IPS-NIHi11 (cell line): ENCODE measurements at places on chromosomes 6 and 20.

GRCh38 chr6:45880159-45880558 is 135.5 kb downstream of the CLIC5 start:
- no peak for DNase-seq

DNA sequence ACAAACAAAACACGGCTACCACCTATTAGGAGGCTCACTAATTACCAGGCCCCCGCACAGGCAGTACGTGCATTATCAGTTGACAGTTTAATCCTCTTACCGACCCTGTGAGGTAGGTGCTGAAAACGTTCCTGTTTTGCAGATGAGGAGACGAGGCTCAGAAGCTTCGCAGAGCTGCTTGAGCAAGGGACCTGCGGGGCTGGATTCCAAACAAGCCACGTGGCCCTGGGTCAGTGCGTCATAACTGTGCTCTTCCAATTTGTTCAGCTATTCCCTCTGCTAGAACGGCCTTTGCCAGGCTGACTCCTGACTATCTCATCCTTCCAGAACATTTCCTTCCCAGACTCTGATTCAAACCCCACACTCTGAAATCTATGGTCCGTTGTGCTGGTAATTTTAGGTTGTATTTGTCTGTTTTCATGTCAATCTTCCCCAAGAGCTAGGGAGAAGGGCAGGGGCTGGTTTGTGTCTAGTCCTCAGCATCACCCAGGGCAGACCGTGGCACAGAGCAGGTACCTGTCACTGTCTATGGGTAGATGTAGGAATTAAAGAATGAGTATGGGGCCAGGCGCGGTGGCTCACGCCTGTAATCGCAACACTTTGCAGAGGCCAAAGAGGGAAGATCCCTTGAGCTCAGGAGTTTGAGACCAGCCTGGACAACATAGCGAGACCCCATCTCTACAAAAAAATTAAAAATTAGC is 28.8 kb upstream of the TLDC2 start:
- no peak for DNase-seq

DNA sequence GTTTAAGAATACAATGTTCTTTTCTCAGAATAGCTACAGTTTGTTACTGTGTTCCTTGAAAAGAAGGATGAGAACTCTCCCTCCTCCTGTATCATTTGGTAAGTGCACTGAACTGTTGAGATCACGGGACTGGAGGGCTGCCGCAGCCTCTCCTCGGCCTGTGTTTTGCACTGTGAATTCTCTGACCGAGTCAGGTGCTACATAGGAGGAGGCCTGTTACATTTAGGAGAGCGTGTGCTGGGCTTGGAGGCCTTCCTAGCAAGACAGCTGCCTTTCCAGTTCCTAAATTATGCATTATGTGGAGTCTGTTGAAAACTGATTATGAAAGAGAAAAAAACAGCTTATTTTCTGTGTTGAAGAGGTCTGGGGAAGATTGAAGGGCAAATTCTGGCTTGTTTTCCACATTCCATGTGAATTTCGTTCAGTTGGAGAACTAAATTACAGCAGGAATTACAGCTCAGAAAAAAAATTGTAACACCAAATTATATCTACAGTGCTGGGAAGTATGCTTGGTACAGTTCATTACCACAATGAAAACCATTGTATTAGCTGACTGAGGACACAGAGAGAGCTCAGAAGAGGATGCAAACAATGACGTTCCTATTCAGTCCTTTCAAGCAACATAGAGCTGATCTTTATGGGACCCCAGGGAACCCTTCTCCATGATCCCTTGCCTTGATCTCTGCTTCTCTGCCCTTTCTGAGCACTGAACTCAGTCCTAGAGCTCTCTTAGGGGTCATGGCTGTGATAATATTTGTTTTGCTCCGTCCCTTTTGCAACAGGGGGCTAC is 2.8 kb downstream of the TMC2 start:
- no peak for DNase-seq

- no peak for DNase-seq
Observed at GRCh38 chr6:136510299-136510698, 39.9 kb downstream of the MAP7 start.

DNA sequence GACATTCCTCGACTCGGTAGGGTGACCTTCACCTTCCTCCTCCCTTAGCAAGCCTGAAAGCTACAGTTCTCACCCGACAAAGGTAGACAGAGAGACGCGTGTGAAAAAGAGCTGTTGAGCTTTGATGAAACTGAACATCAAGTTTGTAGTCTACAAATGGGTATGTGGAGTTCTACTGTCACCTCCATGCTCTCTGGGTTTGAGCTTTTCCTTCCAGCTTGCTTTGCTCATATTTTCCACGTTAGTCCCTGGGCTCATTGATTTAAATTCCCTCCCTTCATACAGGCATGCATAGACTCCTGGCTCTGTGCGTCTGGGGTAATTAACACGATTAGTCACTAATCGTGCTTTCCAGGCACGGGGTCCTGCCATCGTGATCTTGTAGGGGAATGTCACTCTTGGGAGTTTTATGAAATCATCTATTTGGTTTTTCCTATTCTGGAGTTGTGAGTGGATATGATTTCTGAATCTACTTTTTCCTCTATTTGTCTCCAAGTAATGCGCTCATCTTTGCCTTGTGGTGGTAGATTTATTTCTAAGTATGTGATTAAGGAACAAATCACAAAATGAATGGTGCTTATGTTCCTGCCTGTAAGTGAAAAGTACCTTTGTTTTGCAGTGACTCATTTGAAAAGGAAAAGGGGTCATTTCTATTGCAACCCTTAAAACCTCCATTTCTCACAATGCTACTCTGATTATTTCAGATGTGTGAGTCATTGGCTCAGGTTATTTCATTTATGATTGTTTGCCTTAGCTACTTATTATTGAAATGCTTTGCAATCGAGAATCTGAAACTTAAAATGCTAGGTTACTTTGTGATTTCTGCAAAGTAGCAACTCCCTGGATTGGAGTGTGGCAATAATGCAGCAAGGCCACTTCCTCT is 154.6 kb downstream of the ZDHHC14 start:
- DNase-seq: no peak

- DNase-seq: peak; percentile 10
Observed at GRCh38 chr6:122755901-122756300, 23.6 kb upstream of the FABP7 start.

DNA sequence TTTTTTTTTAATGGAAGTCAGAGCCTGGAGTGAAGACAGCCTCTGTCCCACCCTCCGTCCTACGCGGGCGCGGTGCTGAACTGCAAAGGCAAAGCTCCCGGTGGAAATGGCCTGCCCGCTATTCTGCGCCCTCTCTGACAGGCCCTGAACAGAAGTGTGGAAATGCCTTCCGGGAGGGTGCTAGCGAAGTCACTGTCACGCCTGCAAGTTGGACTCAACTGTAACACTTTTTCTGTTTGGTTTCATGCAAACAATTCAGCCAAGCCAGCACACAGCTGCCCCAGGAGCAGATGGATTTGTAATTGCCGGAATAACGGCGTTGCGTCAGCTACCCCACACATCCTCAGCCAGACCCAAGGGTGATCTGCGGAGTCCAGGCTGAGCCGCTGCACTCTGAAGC is 107.6 kb downstream of the PSMB1 start:
- DNase-seq: no peak

- no peak for DNase-seq
Observed at GRCh38 chr20:51127713-51128112, 104.8 kb upstream of the KCNG1 start.

DNA sequence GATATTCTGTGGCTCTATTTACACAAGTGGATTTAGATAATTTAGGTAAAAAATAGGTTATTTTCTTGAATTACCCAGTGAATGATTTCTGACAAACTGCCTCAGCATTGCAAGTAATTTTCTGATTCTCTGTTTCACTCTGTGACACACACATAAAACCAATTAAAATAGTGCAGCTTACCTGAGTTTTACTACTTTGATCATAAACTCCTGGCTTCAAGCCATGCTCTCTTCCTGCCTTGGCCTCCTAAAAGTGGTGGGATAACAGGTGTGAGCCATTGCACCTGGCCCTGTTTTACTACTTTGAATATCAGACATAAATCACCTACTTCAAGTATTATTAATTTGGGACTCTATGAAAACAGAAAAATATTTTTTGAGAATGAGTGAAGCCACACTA is 462.9 kb downstream of the ADGRB3 start:
- no peak for DNase-seq

DNA sequence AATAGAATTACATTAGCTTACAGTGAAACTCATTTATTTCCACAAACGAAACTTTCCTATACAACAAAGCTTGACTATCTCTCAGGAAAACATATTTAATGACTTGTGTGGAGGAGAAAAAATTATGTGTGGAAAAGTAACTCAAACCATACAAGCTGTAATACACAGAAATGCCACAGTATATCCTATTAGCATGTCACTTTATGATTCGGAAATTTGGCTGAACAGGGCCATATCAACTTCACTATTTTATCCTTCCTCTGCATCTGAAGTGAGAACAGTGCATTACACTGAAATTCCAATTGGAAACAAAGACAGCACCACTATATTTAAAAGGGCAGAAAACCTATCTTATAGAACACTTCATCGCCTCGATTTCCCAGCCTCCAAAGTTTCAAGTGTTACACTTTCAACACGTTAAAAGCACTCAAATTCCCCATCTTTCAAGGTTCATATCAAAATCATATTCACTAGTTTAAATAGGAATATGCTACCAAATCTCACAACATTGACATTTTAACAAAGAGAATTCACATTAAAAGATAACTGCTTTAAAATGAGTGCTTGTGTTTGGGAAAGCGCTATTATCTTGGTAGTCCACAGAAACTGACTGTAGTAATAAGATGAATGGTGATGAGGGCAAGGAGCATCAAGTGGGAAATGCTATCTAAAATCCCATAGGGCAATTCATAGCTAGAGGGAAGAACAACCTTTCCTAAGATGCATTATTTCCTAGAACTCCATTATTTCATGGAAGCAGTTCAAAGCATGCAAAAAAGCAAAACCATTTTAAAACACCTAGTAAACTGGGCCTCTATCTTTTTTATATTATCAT is 1.8 kb downstream of the REV3L start:
- DNase-seq: no peak

GRCh38 chr6:170017603-170018320 is 266.3 kb downstream of the ERMARD start:
- no peak for DNase-seq

- no peak for DNase-seq
Observed at GRCh38 chr6:74705451-74705850, 500.4 kb downstream of the COL12A1 start.

DNA sequence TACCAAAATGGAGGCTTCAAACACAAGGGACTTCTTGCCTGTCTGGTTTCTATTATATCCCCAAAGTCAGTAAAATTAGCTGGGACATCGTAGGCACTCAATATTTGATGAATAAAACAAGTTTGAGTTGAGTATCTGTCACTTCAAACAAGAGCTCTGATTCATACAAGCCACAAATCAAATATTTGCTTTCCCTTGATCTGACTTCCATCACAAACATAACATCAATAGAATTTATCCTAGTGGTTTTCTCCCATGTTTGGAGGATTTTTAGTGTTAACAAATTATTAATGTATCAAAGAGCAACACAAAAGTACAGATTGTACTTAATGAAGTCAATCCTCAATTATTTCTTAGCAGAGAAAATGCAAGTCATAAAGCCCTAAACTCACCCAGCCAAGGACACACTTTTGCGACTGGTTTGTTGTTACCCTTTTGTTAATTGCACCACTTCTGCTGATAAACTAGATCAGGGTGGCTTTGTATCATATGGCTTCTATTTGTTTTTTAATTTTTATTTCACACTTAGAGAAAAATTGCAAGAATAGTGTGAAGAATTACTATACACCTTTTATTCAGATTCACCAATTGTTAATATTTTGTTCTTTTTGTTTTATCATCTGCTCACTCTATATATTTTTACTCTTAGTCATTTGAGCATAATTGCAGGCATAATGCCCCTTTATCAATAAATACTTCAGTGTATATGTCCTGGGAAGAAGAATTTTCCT is 117.4 kb upstream of the PRDM1 start:
- no peak for DNase-seq

GRCh38 chr20:41563087-41563486 is 55.1 kb downstream of the CHD6 start:
- DNase-seq: no peak

DNA sequence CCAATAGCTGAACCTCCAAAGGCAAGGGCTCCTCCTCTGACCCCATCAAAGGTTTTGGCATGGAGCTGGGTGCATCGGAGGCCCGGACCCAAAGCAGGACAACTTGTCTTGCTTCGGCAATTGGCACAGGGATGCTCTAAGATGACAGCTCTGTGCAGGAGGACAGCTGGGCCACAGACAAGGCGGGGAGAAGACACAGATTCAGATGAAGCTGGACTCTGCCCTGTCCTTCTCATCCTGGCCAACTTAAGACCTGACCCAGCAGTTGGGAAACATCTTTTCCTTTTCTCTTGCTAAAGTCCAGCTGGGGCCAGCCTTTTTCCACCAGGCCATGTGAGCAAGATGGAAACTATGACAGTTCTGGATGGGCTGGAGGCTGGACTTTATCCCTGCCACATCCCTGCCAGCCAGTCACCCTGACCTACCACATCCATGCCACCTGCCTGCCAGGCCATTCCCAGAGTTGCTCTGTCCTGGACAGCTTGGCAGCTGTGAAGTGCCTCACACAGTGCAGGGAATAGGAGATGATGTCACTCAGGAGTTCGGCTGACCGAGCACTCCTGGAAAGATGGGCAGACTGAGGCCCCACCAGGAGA is 12.7 kb upstream of the PSMF1 start:
- DNase-seq: no peak

- DNase-seq: no peak
Observed at GRCh38 chr6:111494951-111495635, 12.1 kb upstream of the REV3L start.

DNA sequence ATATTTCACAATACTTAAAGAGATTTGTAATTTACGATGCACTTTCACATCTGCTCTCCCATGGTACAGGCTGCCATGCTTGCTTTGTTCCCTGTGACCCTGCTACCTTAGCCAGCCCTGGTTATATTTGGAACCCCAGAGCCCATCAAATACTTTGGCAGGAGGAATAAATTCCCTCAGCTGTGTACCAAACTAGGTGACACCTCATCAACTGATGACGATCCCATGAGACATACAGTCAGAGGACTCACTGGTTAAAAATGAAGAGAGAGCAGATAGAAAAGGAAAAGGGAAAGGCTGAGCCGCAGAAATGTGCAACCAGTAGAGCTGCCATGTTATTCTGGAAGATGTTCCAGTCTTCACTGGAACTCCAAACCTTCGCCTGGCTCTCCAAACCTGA is 120.0 kb downstream of the SIM1 start:
- no peak for DNase-seq

DNA sequence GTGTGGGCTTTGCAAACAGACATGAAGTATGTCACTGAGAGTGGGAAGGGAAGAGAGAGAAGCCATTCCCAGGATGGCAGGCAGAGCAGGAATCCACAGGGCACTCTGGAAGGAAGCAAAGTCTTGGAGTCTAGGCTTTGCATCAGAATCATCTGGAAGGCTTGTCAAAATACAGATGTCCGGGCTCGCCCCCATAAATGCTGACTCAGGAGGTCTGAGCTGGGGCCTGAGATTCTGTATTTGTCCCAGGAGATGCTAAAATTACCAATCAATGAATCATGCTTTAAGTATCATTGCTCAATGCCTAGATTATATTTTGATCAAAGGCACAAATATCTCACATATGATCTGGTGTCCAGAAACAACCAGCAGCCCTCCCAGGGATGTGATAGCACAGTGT is 46.3 kb upstream of the PTPRT start:
- no peak for DNase-seq

- DNase-seq: no peak
Observed at GRCh38 chr6:158358450-158359077, 46.3 kb downstream of the TULP4 start.

- no peak for DNase-seq
Observed at GRCh38 chr6:149323925-149324324, 6.4 kb downstream of the TAB2 start.
